ENCODE measurements at places on chromosomes 12 and 14.

- ATAC-seq: no peak
Observed at GRCh38 chr14:94885481-94886155, 115.7 kb upstream of the GSC start.

DNA sequence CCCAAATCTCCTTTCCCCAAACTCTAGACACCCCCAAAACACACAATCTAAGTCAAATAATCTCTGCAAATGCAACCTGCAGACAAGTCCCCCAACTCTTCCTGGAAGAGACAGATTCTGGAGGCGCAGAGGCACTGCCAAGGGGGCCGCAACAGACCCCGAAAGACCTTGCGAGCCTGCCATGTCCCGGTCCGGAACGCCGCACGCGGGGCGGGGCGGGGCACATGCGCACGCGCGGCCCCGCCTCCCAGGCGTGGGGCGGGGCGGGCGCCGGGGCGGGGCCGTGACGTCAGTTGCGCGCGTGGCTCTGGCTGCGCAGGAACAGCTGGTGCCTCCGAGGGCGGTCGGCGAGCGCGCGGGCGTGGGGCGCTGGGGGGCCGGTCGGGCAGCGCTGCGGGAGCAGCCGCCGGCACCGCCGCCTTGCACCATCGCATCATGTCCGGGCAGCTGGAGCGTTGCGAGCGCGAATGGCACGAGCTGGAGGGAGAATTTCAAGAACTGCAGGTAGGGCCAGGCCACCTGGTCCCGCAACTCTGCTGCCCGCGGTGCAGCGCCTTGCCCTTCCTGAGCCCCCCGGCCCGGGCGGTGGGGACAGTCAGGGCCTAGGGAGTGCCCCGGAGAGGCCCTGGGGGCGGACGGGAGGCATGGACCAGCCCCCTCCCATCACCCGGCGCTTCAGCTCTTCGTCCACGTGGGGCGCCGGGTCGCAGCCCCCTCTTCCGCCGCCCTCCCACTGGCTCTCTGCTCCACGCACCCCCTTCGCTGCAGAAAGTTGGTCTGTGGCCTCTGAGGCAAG, at the start of gene TMEM120B:
TSS of gene TMEM120B (plus strand) at position 292 of the 796 bp plus-strand sequence. CDS start at position 436, 144 bp downstream.
- ATAC-seq: peak; percentile 90

DNA sequence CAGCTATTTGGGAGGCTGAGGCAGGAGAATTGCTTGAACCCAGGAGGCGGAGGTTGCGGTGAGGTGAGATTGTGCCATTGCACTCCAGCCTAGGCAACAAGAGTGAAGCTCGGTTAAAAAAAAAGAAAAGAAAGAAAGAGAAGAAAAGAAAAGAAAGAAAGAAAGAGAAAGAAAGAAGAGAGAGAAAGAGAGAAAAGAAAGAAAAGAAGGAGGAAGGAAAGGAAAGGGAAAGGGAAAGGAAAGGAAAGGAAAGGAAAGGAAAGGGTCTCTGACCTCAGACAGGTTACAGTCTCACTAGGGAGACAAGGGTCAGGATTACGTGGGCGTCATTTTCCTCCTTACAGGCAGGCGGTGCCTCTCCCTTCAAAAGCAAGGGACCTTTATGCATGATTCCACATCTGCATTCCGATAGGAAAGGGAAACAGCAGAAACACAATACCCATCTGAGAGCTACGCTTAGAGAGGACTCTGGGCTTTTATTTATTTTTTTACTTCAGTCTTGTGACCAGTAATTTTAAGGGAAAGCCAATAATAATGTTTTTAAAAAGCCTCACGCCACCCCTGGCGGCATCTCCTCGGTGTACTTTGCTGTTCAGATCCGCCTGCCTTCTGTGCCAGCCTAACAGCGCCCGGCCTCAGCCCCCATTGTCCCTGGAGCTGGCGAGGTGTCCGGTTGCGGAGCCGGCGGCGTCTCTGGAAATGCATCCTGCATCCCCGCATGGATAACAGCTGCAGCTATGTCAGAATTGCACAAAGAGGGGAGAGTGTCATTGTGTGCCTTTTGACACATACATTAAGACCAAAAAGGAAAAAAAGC, 945 bp upstream of the HIP1R start:
- ATAC-seq: no peak

DNA sequence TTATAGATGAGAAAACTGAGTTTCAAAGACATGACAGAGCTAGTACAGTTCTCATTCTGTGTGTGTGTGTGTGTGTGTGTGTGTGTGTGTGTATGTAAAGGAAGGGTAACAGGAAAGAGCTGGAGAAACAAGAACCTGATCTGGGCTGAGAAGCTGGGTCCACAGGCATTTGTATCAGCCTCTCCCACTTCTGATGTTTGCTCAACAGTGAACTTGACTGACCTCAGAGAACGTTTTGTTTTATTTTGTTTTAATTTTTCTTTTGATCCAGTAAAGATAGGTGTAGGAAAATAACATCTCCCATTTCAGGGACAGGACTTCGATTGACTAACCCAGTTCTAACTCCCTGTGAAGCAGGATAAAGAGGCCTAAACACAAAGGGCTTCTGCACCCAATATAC, 85.4 kb downstream of the STXBP6 start:
- no peak for ATAC-seq

Measured in activated CD4-positive, CD25-positive, alpha-beta regulatory T cell treated with anti-CD3 and anti-CD28 coated beads, Interleukin-2, amount 50 U/mL, for 24 hours (primary cell).